ENCODE measurements at places on chromosomes 4 and X.

- DNase-seq, result no peak
These were observed 193.8 kb upstream of the CXorf51B start for GRCh38 chrX:146615628-146616348.

DNA sequence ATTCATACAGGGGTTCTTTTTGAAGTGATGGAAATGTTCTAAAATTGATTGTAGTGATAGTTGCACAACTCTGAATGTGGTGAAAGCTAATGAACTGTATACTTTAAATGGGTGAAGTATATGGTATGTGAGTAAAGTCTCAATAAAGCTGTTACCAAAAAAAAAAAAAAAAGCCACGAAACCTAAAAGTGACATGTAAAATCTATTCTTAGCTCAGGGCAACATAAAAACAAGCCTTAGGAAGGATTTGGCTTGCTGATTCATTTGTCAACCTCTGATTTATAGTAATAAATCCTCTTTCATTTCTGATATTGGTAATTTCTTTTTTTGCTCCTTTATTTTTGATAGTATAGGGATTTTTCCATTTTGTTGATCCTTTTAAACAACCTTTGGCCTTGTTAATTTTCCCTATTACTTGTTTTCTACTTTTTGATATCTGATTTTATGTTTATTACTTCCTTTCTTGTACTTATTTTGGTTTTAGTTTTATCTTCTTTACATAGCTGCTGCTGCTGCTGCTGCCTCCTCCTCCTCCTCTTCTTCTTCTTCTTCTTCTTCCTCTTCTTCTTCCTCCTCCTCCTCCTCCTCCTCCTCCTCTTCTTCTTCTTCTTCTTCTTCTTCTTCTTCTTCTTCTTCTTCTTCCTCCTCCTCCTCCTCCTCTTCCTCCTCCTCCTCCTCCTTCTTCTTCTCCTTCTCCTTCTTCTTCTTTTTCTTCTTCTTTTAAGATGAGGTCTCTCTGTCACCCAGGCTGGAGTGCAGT is 79.4 kb downstream of the ADGRG4 start:
- DNase-seq, result no peak

DNA sequence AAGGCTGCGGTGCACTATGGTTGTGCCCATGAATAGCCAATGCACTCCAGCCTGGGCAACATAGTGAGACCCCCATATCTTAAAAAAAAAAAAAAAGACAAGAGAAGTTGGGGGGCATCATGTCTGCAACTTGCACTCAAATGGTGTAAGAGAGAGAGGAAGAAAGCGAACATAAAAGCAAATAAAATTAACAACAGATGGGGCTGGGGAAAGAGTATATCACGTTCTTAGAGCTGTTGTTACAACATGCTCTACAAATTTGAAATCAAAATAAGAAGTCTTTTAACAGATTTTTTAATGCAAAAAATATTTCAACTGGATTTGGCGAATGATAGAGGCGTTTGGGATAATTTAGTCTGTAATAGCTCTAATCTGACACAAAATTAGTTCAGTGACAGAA is 144.9 kb downstream of the FNIP2 start:
- no peak for DNase-seq

- DNase-seq, result no peak
These were observed 147.7 kb downstream of the RBM46 start for GRCh38 chr4:154928640-154929257.

DNA sequence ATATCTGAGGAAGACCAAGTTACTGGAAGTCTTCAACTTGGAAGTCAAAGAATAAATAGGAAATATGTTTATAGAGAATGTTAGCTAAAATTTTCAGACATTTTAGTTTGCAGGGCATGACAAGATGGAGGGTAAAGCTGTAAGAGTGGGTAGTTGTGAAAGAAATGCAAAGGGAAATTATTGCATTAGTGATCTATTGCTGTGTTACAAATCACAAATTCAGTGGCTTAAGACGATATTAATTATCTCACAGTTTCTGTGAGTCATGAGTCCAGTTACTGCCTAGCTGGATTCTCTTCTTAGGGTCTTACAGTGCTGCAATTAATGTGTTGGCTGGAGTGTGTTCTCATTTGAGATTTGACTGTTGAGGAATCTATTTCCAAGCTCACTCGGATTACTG is 62.9 kb upstream of the CAMK2D start:
- no peak for DNase-seq

Data from cortex of kidney (tissue), 1 donor.